Activated CD4-positive, alpha-beta T cell treated with anti-CD3 and anti-CD28 coated beads, Interleukin-2, amount 10 ng/mL, durations not matched to agents 7 days and 5 days (primary cell): ENCODE measurements at places on chromosomes 3 and 15. TPM values are rescaled to one million over a fixed set of nuclear protein-coding genes. Genes with fewer than 3 reads are reported as not detected.

GRCh38 chr15:98753726-98754656, 105.7 kb downstream of the IGF1R start:
- H3K4me1 ChIP-seq = peaks cover 4% of the 10 kb centered on the region
- no peak overlapping the region for H3K4me3 ChIP-seq
- no peaks in the 10 kb centered on the region for H3K27me3 ChIP-seq

DNA sequence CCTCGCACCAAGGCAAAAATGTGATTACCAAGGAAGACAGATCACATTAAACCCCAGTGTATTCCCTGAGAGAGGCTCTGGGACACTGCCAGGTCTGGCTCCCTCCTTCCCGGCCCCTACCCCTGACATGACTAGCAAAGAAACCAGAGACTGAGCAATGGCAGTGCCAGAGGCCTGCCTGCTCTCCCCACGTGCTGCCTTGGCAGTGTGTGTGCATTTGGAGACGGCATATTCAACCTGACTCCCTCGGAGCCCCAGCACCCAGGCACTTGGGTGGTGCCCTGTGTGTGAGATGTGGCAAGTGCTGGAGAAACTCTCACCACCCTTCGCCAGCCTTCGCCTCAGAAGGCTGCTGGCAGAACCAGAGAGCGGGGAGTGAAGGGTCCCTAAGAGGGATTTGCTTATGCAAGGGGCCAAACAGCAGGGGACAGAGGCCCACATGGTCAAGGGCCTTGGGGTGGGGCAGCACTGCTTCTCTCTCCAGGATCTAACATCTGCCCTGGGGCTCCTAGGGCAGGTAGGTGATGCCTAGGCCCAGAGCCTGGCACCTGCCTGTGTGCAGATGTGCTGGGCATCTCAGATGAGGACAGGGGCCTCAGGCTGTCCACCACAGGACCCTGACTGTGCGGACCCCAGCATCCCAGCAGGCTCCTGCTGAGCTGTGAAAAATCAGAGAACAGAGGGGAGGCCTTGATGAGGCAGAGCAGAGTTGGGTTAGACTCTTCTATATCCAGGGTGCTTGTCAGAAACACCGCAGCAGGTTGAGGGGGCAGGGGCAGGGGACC, 23.6 kb upstream of the PLXNA1 start:
- no peaks in the 10 kb centered on the region for H3K4me1 ChIP-seq
- H3K36me3 ChIP-seq = no peaks in the 10 kb centered on the region
- no peaks in the 10 kb centered on the region for H3K27me3 ChIP-seq
- DNase-seq = no peak

The KIF15 gene
- 58.8 TPM for total RNA-seq

The ARMC8 gene
- total RNA-seq = 39.0 TPM

The NAALADL2 gene
- total RNA-seq = not detected

The INSYN1 gene
- not detected for total RNA-seq
